CD8-positive, alpha-beta memory T cell (primary cell): ENCODE measurements at places on chromosomes 7 and 10. TPM values are rescaled to one million over a fixed set of nuclear protein-coding genes. Genes with fewer than 3 reads are reported as not detected.

The HBP1 gene
- 17.6 TPM for total RNA-seq

The SLC16A12 gene
- not detected for total RNA-seq

The STOX1 gene
- total RNA-seq: 0.39 TPM

DNA sequence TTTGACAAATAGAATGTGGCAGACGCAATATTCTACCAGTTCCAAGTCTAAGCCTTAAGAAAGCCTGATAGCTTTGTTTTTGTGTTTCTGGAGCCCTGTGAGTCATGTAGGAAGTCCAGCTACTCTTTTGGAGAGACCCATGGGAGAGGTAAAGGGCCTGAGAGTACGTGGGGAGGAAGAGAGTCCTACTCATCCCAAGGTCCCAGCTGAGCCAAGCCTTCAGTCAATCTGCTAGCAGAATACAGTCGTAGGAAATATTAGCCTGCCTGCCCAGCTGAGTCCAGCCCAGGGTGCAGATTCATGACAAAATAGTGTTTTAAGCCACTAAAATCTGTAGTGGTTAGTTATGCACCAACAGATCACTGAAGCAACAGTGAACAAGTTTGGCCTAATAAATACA is 9.0 kb upstream of the GNA12 start:
- no peaks in the 10 kb centered on the region for H3K27me3 ChIP-seq
- no peak overlapping the region for H3K27ac ChIP-seq
- no peak for DNase-seq
- H3K36me3 ChIP-seq: no peaks in the 10 kb centered on the region
- H3K4me1 ChIP-seq: peaks cover 4% of the 10 kb centered on the region

DNA sequence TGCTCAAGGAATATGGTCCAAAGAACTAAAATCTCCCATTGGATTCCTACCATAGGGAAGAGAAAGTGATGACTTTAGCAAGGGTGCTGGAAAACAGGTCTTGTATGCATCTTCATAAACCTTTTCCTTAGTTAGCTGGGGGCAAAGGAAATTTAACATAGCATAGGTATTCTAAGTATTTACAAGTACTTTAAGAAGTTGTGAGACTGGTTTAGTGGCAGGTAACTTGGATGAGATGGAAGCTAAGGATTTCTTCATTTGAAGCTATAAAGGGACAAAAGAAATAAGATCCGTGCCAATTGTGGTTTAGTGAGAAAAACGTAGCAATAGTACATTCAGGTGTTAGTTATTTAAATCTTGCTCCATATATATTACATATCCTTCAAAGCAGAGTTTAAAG is 183.4 kb upstream of the TCF7L2 start:
- no peak overlapping the region for H3K4me3 ChIP-seq
- no peak overlapping the region for H3K27ac ChIP-seq
- no peak for DNase-seq
- H3K4me1 ChIP-seq: no peaks in the 10 kb centered on the region
- H3K36me3 ChIP-seq: no peaks in the 10 kb centered on the region
- H3K27me3 ChIP-seq: no peaks in the 10 kb centered on the region

DNA sequence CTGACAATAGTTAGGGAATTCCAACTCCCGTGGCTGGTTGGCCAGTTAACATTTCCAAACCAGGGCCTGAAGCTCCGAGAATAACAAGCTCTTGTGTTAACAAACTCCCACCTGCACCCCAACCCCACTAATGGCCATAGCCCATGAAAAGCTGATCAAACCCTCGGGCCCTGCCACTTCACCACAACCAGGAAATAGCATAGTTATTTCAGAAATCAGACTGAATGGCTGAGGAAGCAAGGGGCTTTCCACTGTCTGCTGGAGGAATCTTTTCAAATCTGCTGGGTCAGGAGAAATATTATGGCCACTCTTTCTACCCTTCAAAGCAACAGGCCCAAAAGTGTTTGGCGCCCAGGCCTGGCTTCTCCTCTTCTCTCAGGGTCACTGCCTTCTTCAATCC is 145.6 kb downstream of the GLCCI1 start:
- H3K4me1 ChIP-seq: peaks cover 34% of the 10 kb centered on the region
- no peak overlapping the region for H3K27ac ChIP-seq
- H3K4me3 ChIP-seq: no peak overlapping the region

- H3K36me3 ChIP-seq: no peaks in the 10 kb centered on the region
- no peak for DNase-seq
- H3K27me3 ChIP-seq: no peaks in the 10 kb centered on the region
- no peak overlapping the region for H3K27ac ChIP-seq
These were observed 147.1 kb downstream of the BUB3 start for GRCh38 chr10:123301077-123301857.

- no peaks in the 10 kb centered on the region for H3K36me3 ChIP-seq
- H3K4me1 ChIP-seq: no peaks in the 10 kb centered on the region
- no peaks in the 10 kb centered on the region for H3K27me3 ChIP-seq
- no peak for DNase-seq
These were observed 55.6 kb downstream of the SLC16A9 start for GRCh38 chr10:59654007-59654406.

The ANKRD7 gene
- total RNA-seq: 0.64 TPM

DNA sequence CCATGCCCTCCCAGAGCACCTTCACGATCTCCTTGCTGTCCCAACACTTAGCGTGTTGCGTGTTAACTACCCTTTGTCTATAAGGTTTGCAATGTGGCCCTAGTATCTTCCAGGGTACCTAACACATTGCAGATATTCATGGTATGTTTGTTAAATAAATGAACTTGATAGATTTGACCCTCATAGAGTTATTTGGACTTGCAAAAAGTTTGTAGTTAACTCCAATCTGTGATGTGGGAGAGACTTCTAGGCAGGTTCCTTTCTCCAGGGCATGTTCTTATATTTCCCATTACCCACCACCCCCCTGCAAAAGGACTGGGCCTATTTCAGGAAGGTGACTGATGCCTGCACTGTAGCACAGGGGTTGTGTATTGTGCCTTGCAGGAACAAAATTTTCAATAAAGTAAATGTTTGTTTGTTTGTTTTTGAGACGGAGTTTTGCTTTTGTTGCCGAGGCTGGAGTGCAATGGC is 612 bp downstream of the HILPDA start:
- H3K27me3 ChIP-seq: no peaks in the 10 kb centered on the region
- peak overlapping the region; percentile 90 for H3K4me3 ChIP-seq
- H3K27ac ChIP-seq: peak overlapping the region; percentile 67
- DNase-seq: no peak
- H3K36me3 ChIP-seq: no peaks in the 10 kb centered on the region
- peaks cover 21% of the 10 kb centered on the region for H3K4me1 ChIP-seq

GRCh38 chr7:133452577-133452976 is 199.7 kb downstream of the EXOC4 start:
- no peaks in the 10 kb centered on the region for H3K4me1 ChIP-seq
- no peak for DNase-seq
- H3K36me3 ChIP-seq: no peaks in the 10 kb centered on the region

The TFR2 gene
- 17.7 TPM for total RNA-seq

DNA sequence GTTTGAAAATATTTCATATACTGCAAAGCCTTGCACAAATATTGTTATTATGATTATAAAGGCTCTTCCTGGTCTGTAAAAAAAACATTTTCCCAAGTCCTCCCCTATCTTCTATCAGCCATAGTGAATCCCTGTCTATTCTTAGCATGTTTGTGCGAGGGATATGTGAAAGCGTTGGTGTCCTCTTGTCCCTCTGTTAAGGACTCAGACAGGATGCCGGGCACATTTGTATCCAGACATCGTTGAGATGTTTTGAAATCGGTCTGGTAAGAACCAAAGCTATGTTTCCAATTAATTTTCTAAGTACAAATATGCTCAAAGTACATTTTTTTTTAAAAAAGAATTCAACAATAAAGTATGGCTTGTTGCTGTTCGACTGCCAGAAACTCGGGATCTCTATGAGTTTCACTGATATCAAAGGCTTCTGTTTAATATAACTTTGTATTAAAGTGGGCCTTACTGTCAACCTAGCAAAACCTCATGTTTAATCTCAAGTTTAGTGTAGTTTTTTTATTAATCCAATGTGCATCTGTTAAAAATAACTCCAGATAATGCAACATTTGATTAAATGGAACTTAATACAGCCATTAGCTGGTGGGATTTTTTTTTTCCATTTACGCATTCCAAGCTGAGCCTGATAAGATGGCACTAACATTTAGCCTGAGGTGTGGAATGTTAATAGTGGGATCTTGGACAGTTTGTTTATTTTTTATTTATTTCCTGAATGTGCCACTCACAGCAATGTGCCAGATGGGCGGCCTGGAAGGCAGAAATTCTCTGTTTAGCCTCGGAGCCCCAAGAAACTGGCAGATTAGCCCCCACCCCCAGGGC is 754.3 kb downstream of the LRMDA start:
- no peaks in the 10 kb centered on the region for H3K4me1 ChIP-seq
- H3K27me3 ChIP-seq: no peaks in the 10 kb centered on the region
- H3K36me3 ChIP-seq: no peaks in the 10 kb centered on the region

The SLC26A4 gene
- total RNA-seq: 0.78 TPM

DNA sequence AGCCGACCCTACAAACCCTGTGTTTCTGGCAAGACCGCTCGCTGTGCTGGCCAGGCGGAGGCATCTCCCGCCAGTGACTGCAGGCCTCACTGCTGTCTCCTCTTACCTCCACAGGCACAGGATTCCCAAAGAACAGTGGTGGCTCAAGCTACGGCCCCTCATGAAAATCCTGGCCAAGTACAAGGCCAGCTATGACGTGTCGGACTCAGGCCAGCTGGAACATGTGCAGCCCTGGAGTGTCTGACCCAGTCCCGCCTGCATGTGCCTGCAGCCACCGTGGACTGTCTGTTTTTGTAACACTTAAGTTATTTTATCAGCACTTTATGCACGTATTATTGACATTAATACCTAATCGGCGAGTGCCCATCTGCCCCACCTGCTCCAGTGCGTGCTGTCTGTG is 36.2 kb downstream of the PITRM1 start:
- H3K4me1 ChIP-seq: no peaks in the 10 kb centered on the region
- no peak for DNase-seq
- peaks cover 68% of the 10 kb centered on the region for H3K36me3 ChIP-seq
- no peak overlapping the region for H3K27ac ChIP-seq
- H3K27me3 ChIP-seq: no peaks in the 10 kb centered on the region

GRCh38 chr10:77613476-77614130 is 24.0 kb downstream of the KCNMA1 start:
- H3K4me3 ChIP-seq: no peak overlapping the region
- H3K27ac ChIP-seq: no peak overlapping the region
- H3K36me3 ChIP-seq: no peaks in the 10 kb centered on the region
- no peaks in the 10 kb centered on the region for H3K27me3 ChIP-seq

DNA sequence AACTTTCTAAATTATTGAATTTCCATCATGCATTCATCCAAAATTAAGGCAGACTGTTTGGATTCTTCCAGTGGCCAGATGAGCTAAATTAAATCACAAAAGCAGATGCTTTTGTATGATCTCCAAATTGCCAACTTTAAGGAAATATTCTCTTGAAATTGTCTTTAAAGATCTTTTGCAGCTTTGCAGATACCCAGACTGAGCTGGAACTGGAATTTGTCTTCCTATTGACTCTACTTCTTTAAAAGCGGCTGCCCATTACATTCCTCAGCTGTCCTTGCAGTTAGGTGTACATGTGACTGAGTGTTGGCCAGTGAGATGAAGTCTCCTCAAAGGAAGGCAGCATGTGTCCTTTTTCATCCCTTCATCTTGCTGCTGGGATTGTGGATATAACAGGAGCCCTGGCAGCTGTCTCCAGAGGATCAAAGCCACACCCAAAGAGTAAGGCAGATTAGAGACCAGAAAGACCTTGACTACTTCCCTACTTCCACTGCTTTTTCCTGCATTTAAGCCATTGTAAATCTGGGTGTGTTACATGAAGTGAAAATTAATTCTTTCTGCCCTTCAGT is 8.2 kb upstream of the CFAP69 start:
- no peak for DNase-seq
- no peaks in the 10 kb centered on the region for H3K36me3 ChIP-seq
- no peaks in the 10 kb centered on the region for H3K4me1 ChIP-seq

DNA sequence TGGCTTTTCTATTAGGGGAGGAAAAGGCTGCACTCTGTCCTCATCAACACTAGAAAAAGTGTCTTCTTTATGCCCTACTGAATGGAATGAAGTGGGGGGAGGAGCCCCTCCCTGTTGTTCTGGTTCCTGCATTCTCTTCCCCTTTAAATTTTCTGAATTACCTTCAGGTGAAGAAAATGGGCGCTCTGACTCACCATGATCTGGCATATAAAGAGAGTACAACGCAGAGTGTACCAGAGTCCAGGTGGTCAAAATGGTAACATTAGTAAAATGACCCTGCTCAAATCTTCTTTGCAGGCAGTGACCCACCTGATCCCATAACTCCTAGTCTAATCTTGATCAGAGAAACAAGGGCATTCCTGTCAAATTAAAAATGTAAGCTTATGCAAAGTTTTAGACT is 80.7 kb downstream of the THSD7A start:
- no peak for DNase-seq
- no peaks in the 10 kb centered on the region for H3K27me3 ChIP-seq
- H3K36me3 ChIP-seq: no peaks in the 10 kb centered on the region
- no peaks in the 10 kb centered on the region for H3K4me1 ChIP-seq
- no peak overlapping the region for H3K27ac ChIP-seq

The AKR1C1 gene
- total RNA-seq: 0.24 TPM

DNA sequence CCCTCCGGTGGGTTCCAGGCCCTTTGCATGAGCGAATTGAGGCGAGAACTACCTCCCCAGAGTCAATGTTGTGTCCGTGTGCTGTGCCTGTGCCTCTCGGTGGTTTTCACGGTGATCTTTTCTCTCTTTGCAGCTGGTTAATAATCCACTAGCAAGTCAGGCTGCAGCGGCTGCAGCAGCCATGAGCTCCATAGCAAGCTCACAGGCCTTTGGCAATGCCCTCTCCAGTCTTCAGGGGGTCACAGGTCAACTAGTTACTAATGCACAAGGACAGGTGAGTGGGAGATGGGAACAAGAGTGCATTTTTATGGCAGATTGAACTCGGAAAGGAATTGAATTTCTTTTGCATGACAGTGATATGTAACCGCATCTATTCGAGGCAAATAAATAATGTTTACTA is 159.7 kb upstream of the YAE1 start:
- H3K27ac ChIP-seq: no peak overlapping the region
- no peaks in the 10 kb centered on the region for H3K4me1 ChIP-seq
- H3K36me3 ChIP-seq: no peaks in the 10 kb centered on the region

The CDC14C gene
- not detected for total RNA-seq
